Stimulated activated CD8-positive, alpha-beta memory T cell treated with anti-CD3 and anti-CD28 coated beads, Interleukin-15, amount 100 ng/mL, for 4 hours (primary cell): ENCODE measurements at places on chromosomes 6 and 20.

- no peak for DNase-seq
Observed at GRCh38 chr6:8588176-8588575, 152.8 kb upstream of the SLC35B3 start.

DNA sequence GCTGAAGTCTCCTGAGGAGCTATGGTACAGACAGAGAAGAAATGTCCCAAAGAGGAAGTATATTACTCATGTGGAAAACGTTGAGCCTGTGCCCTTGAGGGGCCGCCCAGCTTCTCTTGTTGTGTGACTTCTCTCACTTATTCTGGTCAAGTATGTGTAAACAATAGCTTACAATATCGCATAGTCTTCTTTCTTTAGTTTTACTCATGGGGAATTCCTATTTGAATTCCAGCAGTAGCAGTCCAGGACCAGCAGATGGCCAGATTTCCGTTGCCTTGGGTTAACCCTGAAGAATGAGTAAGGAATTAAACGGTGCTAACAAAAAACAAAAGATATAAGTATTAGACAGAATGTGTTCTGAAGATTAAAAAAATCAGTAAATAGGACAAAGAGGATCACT is 522.0 kb upstream of the GJE1 start:
- DNase-seq = no peak

- no peak for DNase-seq
Observed at GRCh38 chr6:35754452-35755277, 17.8 kb downstream of the ARMC12 start.

GRCh38 chr6:90818163-90818562 is 231.3 kb upstream of the MAP3K7 start:
- DNase-seq = no peak

GRCh38 chr6:112307707-112308106 is 39.4 kb upstream of the RFPL4B start:
- DNase-seq = no peak

GRCh38 chr6:41288030-41288753 is 1.7 kb upstream of the TREM1 start:
- DNase-seq = no peak

- no peak for DNase-seq
Observed at GRCh38 chr6:101178748-101179147, 214.8 kb upstream of the GRIK2 start.

DNA sequence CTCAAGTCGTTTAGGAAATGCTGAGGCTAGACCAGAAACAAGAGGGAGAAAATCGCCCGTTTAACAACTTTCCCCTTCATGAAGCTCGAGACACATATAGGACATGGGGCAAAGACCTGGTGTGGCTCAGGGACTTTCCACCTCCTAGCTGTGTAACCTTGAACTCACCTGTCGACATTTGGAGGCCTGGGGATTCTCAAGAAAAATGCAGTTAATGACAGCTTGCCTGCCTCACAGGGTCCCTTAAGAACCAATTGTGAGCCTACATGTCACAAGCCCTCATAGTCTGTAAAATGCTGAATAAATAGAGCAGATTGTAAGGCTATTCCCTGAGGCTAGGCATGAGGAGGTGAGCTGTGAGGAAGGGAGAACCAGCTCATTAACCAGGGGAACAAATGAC is 35.1 kb downstream of the MGME1 start:
- no peak for DNase-seq

DNA sequence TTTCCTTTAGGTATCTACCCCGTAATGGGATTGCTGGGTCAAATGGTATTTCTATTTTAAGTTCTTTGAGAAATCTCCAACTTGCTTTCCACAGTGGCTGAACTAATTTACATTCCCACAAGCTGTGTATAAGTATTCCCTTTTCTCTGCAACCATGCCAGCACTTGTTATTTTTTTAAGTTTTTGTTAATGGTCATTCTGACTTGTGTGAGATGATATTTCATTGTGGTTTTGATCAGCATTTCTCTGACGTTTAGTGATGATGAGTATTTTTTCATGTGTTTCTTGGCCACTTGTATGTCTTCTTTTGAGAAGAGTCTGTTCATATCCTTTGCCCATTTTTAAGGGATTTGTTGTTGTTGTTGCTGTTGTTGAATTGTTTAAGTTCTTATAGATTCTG is 871.1 kb downstream of the KIF16B start:
- DNase-seq = no peak
